GM06990 (cell line): ENCODE measurements at places on chromosomes 3 and 15.

- no peak for DNase-seq
Observed at GRCh38 chr15:33149919-33150318, 44.6 kb downstream of the FMN1 start.

DNA sequence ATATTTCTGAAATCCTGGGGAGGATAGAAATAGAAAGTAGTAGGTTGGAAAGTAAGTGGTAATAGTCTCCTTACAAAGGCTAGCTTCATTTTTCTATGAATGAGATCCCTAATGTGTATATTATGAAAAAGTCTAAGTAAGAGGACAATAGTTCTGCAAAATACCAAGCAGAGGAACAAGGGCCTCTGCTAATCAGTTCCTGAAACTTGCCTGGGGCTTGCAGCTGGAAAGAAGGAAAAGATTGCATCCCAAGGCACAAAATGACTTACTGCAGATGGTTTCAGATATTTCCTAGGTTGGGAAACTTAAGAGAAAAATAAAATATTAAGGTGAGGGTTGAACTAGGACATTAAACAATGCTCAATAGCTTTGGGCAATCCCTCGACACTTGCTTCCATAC is 293.6 kb downstream of the GAP43 start:
- DNase-seq: no peak

DNA sequence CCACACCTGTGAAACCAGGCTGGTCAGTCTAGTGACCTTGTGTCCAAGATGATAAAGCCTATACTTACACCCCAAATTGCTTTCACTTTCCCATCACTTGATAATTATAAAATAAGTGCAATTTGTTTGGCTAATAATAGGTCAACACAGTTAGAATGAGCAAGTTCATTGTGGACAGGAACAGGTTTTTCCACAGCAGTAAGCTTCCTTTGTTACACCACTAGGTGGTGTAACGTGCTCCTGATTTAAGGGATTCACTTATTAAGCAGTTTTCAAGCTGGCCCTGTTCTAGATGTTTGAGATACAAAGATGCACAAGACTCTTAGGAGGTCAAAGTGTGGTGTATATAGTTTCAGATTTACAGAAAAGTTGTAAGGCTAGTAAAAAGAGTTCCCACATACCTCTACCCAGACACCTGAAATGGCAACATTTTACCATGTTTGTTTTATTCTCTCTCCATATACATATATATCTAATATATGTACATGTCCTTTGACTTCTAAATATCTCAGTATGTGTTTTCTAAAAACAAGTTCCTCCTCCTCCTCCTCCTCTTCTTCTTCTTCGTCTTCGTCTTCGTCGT is 6.8 kb upstream of the MFSD1 start:
- DNase-seq: no peak

GRCh38 chr3:54888873-54889272 is 39.0 kb downstream of the LRTM1 start:
- no peak for DNase-seq

DNA sequence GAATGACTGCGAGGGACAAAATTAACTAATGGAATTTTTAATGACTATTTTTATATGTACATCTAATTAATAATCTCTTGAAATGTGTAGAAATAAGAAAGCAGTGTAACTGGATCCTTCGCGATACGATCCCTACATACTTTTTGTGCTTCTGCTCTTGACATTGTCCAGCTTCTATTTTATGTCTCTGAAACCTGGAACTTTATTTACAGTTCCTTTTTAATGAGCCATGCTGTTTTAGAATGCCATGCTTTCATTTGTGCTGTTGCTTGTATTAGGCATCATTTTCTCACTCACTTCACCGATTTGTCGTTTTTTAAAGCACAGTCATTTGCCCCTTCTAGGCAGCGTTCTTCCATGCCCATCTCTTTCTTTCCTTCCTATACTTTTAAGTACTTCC is 301.3 kb downstream of the EDEM1 start:
- no peak for DNase-seq

DNA sequence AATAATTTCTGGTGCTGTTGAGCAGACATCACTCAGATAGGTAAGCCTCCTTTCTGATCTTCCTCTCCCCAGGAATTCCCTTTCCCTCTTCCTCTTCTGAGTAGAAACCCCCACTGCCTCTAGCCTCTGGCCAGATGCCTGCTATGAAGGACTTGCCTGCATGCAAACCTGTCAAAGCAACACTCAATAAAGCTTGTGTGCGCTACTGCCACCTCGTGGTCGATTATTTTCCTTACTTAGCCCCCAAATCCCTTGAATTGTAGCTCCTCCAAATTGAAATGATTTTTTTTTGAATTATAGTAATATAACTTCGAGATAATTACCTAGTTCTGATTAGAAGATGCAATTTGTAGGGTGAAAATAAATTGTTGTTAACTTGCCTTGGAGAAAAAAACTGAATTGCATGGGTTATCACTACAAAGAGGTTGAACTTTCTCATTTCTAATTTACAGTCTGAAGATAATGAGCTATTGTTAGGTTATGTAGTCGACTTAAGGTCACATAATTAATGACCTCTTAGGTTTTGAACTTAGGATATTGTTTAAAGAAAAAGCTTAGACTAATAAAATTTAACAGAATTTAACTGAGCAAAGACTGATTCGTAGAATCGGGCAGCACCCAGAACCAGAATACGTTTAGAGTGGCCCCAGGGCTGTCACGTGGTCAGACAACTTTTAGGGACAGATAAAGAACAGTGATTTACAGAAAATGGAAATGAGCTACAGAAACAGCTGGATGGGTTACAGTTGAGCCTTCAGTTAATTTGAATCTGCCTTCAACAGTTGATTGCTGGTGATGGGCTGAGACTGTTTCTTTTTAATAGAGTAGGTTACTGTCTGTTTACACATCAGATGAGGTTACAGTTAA is 269.3 kb downstream of the ARPP21 start:
- no peak for DNase-seq

- no peak for DNase-seq
Observed at GRCh38 chr3:155196131-155197021, 97.1 kb downstream of the STRIT1 start.

GRCh38 chr3:120497818-120498217 is 47.0 kb upstream of the FSTL1 start:
- DNase-seq: no peak

- no peak for DNase-seq
Observed at GRCh38 chr3:178486903-178487302, 49.3 kb upstream of the KCNMB2 start.

GRCh38 chr3:8617921-8618320 is 26.7 kb downstream of the SSUH2 start:
- DNase-seq: no peak

GRCh38 chr3:131501949-131502348 is 822 bp downstream of the MRPL3 start:
- DNase-seq: peak; percentile 2

GRCh38 chr3:72969766-72970165 is 26.8 kb upstream of the PPP4R2 start:
- DNase-seq: no peak

DNA sequence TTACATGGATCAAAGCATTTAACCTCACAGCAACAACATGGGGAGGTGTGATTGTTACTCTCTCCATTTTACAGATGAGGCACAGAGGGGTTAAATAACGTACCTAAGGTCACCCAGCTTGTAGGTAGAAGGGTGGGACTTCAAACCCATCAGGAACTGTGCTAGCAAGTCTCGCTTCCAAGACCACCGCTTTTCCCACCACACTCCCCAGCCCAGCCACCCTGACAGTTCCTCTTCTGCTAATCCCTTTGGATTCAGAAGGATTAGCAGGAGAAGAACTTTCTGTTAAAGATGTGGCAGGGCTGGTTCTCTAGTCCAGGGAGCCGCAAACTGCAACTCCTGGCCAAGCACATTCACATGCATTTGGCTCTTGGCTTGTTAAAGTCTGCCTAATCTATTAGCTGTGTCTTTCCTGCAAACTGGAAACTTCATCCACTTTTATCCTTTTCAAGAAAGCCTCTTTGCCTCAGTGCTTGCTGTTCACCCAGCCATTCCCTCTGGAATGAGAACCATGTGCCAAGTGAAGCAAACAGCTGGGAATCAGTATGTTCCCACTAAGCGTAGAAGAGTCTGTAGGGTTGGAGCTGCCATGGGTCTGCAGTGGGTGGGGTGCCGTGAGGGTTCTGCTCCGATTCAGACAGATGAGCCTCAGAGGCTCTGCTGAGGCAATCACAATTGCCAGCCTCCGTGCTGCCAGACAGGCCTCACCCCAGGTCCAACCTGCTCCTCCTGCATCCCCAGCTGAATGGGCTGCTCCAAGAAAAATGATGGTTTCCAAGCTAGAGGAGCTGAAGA is 44.6 kb downstream of the POMGNT2 start:
- DNase-seq: no peak

- DNase-seq: no peak
Observed at GRCh38 chr15:42482701-42483100, 8.2 kb downstream of the ZNF106 start.

DNA sequence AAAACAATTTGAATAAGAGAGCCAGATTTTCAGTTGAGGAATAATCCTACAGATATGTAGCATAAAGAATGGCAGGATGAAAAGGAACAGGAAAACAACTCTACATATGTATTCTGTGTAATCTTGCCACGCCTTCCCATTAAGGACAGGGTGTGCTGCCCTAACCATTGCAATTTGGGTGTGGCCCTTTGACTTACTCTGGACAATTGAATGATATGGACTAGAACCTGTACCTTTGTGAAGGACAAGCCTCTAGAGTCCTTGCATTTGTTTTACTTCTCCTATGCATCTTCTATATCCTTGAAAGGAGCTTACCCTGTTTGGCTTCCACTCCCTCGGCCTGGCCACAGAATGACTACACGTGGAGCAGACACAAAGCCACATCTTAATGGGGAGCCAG is 1261.6 kb upstream of the GBE1 start:
- no peak for DNase-seq

DNA sequence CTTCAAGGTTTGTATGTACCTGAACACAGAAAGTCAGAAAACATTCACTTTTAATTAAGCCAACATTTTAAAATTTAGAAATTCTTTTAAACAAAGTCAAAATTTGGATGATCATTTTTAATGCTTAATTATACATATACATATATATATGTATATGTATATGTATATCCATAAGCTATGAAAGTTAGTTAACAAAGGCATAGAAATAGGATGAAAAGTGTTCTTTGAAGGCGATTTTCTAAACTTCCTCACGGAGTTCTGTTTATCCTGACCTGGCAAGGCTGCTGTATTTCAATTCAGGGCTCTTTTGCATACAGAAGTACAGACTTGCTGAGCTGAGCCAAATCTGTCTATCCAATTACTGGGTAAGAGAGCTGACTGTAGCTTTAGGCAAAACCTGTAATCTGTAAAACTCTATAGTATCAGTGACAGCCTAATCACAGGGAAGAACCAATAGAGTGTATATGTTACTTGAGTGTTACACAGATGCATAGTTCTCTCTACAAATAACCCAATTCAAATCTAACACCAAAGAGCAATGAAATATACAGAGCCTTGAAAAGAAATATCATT is 32.1 kb upstream of the THRB start:
- no peak for DNase-seq

DNA sequence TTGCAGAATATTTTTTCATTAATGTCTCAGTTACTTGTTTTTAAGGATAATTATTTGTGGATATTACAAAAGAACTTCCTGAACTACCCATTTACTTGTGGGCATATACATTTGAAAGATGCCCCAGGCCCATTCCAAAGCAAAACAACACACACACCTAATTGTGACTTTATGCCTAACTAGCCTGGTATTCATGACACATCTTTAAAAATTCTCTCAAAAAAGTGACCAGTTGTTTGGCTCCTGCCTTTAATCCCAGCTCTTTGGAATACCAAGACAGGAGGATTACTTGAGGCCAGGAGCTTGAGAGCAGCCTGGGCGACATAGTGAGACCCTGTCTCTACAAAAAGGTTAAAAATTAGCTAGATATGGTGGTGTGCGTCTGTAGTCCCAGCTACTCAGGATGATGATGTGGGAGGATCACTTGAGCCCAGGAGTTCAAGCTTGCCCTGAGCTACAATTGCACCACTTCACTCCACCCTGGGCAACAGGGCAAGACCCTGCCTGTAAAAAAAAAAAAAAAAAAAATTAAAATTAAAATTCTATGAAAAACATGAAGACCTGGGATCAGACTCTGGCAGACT is 51.7 kb upstream of the SLC4A7 start:
- no peak for DNase-seq

GRCh38 chr3:188822411-188822810 is 349.4 kb upstream of the TPRG1 start:
- no peak for DNase-seq

- DNase-seq: no peak
Observed at GRCh38 chr15:62051166-62051565, 9.1 kb downstream of the VPS13C start.

- DNase-seq: peak; percentile 3
Observed at GRCh38 chr15:57591237-57591821, 375 bp upstream of the MYZAP start.

- no peak for DNase-seq
Observed at GRCh38 chr3:123337948-123338619, 110.8 kb downstream of the ADCY5 start.

DNA sequence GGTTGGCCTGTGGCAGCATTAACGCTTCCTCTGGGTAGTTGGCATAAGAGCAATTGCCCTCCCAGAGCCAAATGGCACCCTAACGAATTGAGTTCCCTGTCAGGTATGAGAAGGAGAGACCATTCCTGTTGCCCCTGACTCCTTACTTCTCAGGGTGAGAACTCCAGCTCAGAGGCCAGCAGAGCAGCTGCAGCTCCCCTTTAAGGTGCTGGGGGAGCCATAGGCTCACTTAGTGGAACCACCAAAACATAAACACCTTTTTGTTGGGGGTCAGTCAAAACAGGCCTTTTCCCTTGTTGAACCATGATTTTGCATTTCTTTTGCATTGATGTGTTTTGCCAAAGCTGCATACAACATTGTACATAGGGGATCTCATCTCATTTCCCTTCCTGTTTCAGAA is 28.1 kb upstream of the LHFPL4 start:
- no peak for DNase-seq

GRCh38 chr15:48625126-48625525 is 20.4 kb downstream of the FBN1 start:
- no peak for DNase-seq

GRCh38 chr3:125280668-125281361 is 68.3 kb upstream of the SLC12A8 start:
- DNase-seq: no peak

- no peak for DNase-seq
Observed at GRCh38 chr3:64344721-64345207, 119.5 kb upstream of the PRICKLE2 start.

- no peak for DNase-seq
Observed at GRCh38 chr3:183008303-183008702, 28.0 kb upstream of the DCUN1D1 start.

- no peak for DNase-seq
Observed at GRCh38 chr3:36461597-36461996, 81.3 kb downstream of the STAC start.

GRCh38 chr15:45616901-45617323 is 17.9 kb upstream of the SQOR start:
- DNase-seq: no peak
